ENCODE measurements at places on chromosomes 6 and 20.

GRCh38 chr20:8901237-8902025 lies 167.5 kb upstream of the PLCB4 start:
- peak; percentile 17 for DNase-seq

GRCh38 chr6:16698997-16699868 lies 62.0 kb downstream of the ATXN1 start:
- no peak for DNase-seq

GRCh38 chr20:11738852-11739251 lies 178.8 kb upstream of the BTBD3 start:
- no peak for DNase-seq

DNA sequence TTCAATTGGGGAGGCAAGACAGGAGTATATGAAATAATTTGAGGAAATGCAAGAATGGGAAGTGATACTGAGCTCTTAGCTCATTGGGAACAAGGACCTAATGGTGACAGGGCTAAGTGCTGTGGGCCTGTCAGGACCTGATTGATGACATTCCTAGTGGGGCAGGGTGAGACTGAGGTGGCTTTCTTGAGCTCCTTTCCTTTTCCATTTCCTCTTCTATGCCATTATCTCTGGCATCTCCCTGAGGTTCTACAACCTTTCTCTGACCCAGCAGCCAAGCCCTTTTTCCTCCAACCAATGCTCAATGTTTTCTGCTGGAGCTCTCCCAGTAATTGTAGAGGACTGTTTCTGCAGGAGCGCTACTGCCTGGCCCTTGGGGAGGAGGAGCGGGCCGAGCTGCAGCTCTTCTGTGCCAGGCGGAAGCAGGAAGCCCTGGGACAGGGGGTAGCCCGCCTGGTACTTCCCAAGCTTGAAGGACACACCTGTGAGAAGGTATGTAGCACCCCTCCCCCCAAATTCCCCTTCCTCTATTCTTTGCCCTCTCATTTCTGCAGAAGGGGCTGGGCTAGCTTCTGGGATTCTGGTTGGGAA lies 2.8 kb upstream of the TOMM6 start:
- no peak for DNase-seq

DNA sequence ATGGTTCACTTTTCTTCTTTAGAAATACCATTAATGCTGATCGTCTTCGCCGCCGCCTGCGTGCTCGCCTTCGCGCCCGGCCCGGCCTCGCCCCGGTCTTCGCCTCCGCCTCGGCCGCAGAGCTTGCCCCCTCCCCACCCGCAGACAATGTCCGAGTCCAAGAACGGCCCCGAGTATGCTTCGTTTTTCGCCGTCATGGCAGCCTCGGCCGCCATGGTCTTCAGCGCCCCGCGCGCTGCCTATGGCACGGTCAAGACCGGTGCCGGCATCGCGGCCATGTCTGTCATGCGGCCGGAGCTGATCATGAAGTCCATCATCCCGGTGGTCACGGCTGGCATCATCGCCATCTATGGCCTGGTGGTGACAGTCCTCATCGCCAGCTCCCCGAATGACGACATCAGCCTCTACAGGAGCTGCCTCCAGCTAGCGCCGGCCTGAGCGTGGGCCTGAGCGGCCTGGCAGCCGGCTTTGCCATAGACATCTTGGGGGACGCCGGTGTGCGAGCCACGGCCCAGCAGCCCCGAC lies 4.8 kb upstream of the PRPH2 start:
- no peak for DNase-seq

GRCh38 chr20:16390991-16391390 lies 182.3 kb downstream of the KIF16B start:
- no peak for DNase-seq

DNA sequence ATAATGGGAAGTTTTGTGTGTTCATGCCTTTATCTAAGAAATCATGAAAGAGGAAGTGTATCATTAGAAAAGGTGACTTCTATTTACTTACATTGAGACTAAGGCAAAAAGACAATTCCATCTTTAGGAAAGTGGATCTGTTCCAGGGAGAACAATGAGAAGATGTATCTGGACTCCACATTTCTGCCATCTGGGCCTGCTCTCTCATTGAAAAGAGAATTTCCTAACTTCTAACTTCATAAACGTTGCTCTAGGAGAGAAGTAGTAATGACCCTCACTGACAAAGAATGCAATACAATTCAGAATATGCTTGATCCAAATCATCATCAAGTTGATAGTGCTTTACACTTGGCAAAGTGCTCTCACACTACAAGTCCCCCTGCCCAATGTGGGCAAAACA lies 294.2 kb downstream of the OGFRL1 start:
- DNase-seq, result peak; percentile 2

DNA sequence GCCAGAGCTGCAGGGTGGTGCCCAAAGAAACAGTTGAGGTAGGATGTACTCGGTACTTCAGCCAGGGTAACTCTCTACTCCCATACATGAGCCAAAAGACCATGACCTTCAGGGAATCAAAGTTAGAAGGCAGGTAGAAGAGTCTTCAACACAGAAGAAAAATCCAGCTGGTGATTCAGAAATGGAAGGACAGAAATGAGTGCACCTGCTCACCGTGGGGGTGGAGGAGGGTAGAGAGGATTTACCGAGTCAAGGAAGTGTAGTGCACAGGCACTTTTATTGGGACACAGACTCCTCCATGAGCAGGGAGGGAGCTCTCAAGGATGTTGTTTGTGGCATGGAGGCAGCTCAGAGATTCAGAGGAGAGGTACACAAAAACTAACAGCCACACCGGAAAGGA lies 330.3 kb upstream of the PRDM1 start:
- DNase-seq, result no peak

DNA sequence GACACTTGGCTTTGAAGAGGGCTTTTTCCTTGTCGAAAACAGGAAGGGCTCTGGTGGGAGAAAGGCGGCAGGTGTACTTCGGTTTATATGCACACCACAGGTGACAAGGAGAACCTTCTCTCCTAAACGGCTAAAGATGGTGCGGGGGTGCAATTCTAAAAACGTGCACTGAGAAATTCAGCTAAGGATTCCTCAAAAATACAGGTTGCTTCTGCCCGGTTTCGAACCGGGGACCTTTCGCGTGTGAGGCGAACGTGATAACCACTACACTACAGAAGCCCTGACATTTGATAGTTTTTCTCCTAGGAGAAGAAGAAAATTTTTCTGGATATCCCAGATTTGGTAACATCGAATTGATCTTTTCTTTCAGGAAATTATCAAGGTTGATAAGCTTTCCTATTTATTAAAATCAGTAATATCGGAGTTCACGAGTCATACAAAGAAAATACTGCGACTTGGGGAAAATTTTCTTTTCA lies 32.0 kb downstream of the POM121L2 start:
- peak; percentile 61 for DNase-seq

- no peak for DNase-seq
Measured at GRCh38 chr6:150410399-150410798, 41.6 kb downstream of the IYD start.

DNA sequence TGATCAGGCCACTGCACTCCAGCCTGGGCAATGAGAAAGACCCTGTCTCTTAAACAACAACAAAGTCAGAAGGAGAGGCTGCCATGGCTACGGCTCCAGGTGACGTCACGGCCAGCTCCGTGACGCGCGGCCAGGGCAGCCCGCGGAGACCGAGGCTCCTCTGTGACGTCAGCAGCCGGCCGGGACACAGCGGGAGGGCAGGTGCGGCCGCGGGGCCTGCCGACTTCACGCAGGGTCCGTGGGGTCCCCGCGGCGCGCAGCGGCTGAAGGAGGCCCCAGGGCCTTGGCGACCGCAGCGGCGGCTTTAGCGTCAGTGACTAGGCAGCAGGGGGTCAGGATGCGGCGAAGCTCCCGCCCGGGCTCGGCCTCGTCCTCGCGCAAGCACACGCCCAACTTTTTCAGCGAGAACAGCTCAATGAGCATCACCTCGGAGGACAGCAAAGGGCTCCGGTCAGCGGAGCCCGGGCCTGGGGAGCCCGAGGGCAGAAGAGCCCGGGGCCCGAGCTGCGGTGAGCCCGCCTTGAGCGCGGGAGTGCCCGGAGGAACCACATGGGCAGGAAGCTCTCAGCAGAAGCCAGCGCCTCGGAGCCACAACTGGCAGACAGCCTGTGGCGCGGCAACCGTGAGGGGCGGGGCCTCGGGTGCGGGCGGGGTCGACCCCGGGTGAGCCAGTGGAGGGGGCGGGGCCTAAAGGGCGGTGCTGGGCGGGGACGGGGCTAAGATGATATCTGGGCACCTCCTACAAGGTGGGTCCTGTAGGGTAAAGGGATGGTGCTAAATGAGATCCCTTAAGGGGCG lies at the start of gene SPAG4:
Gene SPAG4 (plus strand): TSS at position 163 of the 798 bp plus-strand sequence. CDS start 175 bp downstream, at position 338.
- peak; percentile 58 for DNase-seq
